ENCODE measurements at places on chromosomes 5 and 9.

DNA sequence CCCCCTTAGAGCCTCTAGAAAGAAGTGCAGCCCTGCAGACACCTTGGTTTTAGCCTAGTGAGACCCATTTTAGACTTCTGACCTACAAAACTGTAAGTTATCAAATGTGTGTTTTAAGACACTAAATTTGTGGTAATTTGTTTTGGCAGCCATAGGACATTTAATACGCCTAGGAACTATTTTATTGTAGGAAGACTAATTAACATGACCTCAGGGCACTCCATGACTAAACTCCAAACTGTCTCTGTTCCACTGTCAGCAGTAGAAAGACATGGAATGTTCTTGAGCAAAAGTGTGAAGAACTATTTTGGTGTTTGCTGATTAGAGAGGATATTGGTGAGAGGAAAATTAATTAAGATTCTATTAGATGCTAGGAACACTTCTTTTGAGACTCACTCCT is 4.1 kb upstream of the APC start:
- no peak for DNase-seq

DNA sequence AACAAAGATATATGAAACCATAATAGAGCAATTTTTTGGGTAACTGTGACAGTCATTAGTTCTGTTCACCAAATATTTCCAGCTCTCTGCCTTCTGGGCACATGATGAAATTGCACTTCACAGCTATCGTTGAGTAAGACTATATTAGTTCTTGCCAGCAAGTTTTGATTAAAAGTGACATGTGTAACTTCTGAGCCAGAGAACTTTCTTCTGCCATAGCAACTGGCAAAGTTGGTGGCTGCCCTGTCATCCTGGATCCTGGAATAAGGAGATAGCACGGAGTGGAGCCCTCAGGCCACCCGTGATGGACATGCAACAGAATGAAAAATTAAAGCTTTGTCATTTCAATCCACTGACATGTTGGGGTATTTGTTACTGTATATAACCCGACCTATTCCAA is 194.4 kb upstream of the VCAN start:
- DNase-seq, result no peak

DNA sequence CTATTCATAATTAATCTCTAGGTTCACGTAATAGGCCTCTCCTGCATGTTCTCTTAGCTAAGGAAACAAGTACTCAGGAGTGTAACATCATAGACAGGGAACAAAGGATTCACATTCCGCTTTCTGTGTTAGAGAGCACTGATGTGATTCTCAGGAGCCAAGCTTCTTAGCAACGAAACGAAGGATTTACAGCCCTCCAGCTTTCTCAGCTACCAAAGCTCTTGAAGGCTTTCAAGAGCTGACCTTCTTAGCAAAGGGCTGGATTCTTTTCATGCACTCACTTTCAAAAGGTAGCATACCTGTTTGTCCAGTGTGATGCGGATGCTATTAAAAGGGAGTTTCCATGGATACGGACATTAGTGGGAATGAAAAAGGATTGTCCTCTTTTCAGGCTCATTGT is 107.4 kb downstream of the TUSC1 start:
- DNase-seq, result no peak

GRCh38 chr9:14396171-14396570 is 82.2 kb upstream of the NFIB start:
- no peak for DNase-seq

- DNase-seq, result no peak
Measured at GRCh38 chr5:353612-354580, 32.4 kb downstream of the AHRR start.

DNA sequence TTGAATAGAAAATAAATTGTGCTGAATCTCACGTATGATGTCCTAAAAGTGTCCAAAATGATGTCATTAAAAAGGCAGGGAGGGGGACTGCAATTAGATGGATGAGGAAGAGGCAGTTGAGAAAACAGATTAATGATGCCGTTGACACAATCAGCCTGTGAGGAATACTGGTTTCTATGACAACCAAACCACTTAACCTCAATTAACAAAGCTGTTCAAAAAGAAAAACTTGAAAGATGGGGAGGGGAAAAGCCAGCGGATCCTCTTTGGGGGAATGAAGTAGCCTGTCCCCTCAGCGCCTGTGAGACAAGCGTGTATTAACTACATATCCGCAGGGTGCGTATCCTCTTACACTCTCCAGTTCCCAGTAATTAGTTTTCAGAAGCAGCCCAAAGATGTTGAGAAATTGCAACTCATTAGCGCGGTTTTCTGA is 160.7 kb downstream of the TTC39B start:
- DNase-seq, result no peak

GRCh38 chr5:67077296-67077695 is 119.3 kb downstream of the CD180 start:
- no peak for DNase-seq

- no peak for DNase-seq
Measured at GRCh38 chr5:57932761-57933160, 450.1 kb upstream of the ACTBL2 start.

DNA sequence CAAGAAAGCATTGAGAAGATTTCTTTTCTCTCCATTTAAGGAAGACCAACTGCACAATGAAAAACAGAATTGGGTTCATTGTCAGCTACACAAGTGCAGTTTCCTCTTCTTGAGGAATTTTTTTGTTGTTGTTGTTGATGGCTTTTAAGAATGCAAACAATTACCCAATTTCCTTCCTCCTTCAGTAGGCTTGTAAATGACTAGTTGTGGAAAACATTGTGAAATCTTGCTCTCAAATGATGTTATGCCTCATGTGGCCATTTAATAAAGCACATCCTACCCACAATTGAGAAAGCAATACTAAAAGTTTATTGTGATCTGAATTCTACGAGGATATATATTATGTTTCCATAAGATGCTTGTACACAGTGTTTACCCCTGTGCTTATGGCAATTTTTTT is 171.6 kb downstream of the FAM174A start:
- no peak for DNase-seq

DNA sequence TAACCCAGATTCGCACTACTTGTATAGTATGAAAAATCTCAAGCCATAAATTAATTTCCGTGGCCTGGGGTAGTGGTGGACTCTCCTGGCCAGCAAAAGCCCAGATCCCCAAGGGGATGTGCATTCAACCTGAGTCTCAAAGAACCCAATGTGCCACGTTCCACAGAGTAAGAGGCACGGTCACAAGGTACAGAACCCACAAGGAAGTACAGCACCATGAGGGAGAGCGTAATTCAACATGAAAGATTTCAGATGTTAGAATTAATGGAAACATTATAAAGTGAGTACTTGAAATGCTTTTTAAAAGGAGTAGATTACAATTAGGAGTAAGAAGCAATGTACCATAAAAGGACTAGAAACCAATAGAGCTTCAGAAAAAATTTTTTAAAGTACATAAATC is 23.4 kb downstream of the SRD5A1 start:
- DNase-seq, result no peak

DNA sequence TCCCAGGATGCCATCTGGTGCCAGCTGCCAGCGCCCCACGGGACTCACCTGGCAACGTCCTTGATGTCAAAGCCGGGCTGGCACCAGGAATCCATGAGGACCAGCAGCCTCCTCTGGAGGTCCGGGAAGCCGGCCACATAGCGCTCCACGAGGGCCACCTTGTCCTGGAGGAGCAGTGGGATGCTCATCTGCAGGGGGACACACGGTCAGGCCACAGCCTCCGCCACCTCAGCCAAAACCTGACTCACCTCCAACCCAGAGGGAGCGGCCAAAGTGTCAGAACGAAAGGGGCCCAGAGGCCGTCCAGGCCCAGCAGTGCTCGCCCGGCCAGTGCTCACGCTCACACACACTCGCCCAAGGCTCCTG is 56.5 kb downstream of the EXD3 start:
- DNase-seq, result no peak

- DNase-seq, result no peak
Measured at GRCh38 chr9:14260101-14260500, 53.8 kb downstream of the NFIB start.

- DNase-seq, result no peak
Measured at GRCh38 chr5:133290669-133291240, 238.9 kb downstream of the HSPA4 start.

DNA sequence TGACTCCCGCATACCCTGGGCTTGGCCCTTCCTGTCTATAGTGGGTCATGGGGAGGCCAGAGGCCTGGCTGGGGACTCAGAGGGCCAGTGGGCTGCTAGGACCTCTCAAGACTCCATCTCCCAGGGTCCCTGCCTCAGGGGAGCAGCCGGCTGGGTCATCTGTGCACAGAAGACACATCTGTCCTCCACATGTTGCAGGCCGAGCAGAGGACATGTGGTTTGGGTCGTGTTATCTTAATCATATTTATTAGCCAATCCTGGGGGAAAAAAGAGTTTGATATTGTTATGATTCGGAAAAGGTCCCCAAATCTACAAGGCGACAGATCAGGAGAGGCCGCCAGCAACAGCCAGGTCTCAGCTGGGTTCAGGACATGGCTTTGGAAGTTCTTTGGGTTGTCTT is 14.4 kb downstream of the LMX1B start:
- DNase-seq, result no peak

GRCh38 chr9:129432297-129433154 is 188.4 kb downstream of the C9orf50 start:
- no peak for DNase-seq

GRCh38 chr9:138101444-138102234 is 224.1 kb downstream of the CACNA1B start:
- no peak for DNase-seq

DNA sequence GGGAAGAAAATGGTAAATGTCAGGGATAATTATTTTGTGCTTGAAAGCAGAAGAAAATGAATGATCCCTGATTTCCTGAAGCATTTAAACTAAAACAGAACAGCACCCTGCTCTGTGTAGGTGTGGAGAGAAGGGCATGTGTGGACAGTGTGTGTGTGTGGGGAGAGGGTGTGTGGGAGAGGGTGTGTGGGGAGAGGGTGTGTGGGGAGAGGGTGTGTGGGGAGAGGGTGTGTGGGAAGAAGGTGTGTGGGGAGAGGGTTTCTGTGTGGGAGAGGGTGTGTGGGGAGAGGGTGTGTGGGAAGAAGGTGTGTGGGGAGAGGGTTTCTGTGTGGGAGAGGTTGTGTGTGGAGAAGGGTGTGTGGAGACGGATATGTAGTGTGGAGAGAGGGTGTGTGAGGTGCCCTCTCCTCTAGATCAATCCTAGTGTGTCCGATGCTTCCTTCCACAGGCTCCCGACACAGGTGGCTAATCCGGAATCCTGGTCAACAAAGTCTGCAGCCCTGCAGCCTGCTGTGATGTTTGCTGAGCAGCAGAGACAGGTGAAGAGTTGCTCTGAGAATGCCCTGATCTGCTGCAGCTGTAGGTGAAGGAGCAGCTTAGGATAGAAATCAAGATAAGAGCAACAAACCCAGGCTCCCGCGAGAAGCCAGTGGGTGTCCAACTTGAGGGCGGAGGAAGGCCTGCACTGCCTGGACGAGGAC is 15.5 kb downstream of the IRX4 start:
- no peak for DNase-seq

DNA sequence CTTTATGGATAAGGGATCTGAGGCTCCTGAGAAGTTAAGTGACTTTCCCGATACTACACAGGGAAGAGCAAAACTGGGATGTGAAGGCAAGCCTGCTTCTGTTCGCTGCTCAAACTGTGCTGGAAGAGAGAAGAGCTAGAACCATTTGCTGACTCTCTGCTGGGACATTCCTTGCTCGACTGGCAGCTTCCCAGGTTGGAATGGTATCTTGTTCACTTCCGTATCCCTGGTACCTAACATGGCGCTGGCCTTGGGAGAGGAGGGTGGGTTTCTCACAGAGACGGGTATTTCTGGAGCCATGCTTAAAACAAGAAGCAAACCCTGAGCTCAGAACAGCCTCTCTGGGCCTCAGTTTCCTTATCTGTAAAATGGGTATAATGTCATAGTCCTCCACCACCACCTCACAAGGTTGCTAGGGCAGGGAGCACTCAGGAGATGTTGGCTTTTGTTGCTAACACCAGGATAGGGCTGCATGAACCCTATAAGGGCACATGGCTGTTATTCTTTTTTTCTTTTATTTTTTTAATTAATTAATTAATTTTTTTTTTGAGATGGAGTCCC is 68.0 kb upstream of the STXBP1 start:
- no peak for DNase-seq

DNA sequence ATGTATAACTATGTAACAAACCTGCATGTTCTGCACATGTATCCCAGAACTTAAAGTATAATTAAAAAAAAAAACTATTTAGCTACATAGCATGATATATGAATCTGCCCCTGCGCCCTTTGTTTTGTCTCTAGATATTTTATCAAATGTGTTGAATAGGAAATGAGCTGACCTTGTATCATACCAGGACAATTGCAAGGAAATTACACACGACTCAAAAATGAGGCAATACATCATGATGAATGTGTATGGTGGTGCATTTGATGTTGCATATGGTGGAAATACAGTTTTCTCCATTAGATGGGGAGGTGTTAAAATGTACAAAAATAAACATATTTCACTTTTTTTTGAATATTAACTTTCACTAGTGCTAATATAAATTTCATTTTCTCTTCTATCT is 28.6 kb upstream of the CEP78 start:
- DNase-seq, result no peak

DNA sequence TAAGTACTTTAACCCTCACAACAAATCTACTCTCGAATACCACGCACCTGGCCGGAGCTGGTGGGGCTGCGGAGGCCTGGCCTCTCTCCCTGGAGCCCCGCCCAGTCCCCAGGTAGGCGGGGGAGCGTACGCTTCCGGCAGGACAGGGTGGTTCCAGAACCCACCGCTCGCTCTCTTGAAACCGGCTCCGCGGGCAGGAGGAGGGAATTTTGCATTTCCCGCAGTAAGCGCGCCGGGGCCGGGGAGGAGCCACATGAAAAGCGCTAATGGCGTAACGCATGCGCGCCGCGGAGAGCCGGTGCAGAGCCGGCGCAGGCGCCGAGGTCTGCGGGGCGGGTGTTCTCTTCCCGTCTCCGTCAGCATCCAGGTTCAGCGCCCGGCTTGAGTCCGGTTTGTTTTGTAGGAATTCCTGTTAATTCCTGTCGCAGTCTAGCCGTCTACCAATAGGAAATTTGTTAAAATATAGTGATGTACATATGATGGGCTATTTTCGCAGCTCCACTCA is 20.8 kb downstream of the CAVIN4 start:
- DNase-seq, result peak; percentile 63

DNA sequence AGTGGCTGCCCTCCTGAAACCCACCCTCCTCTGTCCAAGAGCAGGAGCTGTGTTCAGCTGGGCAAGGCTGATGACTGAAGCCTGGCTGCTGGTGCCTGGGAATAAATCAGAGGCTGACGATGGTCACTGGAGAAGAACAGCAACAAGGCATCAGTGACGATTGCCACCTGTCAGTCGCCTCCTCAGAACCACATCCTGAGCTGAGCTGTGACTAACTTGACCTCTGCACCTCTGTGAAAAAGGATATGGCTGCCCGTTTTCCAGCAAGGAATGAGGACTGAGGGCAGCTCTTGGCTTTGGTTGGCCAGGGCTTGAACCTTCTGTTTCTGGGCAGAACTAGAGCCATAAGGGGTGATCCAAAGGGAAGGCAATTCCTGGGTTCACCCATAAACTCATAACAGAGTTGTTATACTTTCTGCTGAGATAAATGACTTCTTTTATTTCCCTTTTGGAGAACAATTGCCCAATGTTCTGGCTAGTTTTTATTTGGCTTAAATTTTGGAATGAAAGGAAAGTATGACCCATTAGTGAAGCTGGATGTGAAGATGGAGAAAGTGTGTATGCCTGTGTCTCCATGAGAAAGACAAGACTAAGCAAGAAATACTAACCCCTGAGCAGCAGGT is 40.1 kb downstream of the TRIP13 start:
- no peak for DNase-seq

Measured in stimulated activated CD8-positive, alpha-beta memory T cell treated with anti-CD3 and anti-CD28 coated beads, Interleukin-2, amount 100 ng/mL, for 1 hour (primary cell).